Activated CD8-positive, alpha-beta memory T cell treated with anti-CD3 and anti-CD28 coated beads for 36 hours (primary cell): ENCODE measurements at places on chromosomes 1 and 21. TPM values are rescaled to one million over a fixed set of nuclear protein-coding genes. Genes with fewer than 3 reads are reported as not detected.

The SYNJ1 gene
- 10.3 TPM for total RNA-seq

The FAM89A gene
- 14.3 TPM for total RNA-seq

The COP1 gene
- total RNA-seq: 41.1 TPM

The FCRLB gene
- total RNA-seq: 0.29 TPM
